Fibroblast of skin of abdomen (primary cell): ENCODE measurements at places on chromosomes 2 and 18.

GRCh38 chr18:2979129-2979528 is 33.8 kb downstream of the LPIN2 start:
- peak; percentile 84 for DNase-seq

GRCh38 chr2:49940626-49941025 is 786.3 kb upstream of the FSHR start:
- no peak for DNase-seq

GRCh38 chr2:60317034-60317386 is 236.4 kb downstream of the BCL11A start:
- no peak for DNase-seq

- no peak for DNase-seq
Measured at GRCh38 chr2:9347411-9347881, 75.9 kb downstream of the ITGB1BP1 start.

GRCh38 chr18:69838620-69839411 is 108.9 kb downstream of the CD226 start:
- no peak for DNase-seq

- DNase-seq = no peak
Measured at GRCh38 chr2:239178954-239179353, 221.9 kb downstream of the HDAC4 start.

GRCh38 chr2:8529706-8530277 is 152.1 kb upstream of the ID2 start:
- no peak for DNase-seq

DNA sequence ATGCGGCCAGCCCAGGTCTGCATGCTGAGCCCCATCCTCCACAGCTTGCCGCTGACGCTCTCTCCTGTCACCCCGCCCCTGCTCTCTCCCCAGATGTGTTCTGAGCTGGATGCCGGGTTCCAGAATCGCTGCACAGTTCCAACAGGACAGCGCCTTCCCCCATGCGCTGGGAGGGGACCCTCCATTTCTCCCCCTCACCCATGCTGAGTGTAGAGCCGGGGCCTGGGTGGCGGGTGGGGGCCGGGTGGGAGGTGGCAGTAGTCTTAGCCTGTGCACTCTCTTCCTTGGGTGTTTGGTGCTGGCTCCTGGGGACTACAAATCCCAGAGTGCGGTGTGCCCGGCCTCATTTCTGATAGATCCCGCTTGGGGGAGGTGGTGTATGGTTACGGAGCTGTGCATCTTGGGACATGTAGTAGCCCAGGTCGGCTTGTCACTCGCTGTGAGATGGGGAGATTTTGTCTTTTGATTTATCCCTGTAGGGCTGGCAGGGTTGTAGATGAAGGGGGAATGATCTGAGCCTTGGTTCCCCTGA is 6.8 kb downstream of the DNAJB2 start:
- peak; percentile 76 for DNase-seq

DNA sequence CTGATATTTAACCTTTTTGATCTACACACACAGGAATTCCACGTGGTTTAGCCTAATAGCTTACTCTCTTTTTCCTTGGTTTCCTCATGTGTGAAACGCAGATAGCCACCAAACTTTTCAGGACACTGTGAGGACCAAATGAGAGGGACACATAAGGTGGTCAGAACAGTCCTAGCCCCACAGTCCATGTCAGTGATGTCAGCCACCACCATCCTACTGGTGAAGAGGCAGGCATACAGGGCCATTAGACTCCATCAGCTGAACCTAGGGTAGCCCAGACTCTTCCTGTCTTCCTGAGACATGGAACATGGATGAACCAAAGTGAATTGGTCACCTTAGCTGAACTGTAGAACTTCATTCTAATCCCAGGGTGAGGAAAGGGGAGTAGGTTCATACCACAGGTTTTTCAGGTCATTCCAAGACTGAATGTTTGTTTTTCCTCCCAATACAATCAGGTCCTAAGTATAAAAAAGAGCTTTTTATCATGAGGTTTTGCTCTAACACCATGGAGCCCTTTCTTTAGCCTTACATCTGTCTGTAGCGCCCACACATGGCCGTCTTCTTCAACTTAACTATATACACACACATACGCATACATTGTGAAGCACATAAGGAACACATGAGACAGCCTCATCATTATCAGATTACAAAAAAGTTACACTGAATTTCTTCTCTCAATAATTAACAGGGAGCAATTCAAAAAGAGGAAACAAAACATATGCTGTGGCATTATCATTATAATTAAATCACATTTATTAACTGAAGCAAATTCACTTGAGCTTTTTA is 18.5 kb upstream of the NFE2L2 start:
- no peak for DNase-seq

- peak; percentile 59 for DNase-seq
Measured at GRCh38 chr2:183868707-183869106, 729.6 kb upstream of the ZNF804A start.

DNA sequence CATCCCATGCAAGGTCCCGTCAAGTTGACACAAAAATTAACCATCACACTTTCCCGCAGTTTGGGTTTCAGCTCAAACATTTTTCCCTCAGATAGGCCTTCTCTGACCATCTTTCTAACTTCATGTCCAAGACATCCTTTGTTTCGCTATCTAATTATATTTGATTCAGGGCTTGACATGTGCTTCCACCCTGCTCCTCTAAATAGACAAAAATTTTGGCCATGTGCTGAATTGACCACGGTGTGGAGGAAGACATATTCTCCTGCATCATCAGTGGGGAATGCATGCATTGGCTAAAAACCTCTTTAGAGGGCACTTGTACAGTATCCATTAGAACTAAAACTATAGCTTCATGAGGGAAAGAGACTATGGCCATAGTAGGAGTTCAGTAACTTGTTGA is 81.2 kb downstream of the PLCL1 start:
- peak; percentile 30 for DNase-seq

DNA sequence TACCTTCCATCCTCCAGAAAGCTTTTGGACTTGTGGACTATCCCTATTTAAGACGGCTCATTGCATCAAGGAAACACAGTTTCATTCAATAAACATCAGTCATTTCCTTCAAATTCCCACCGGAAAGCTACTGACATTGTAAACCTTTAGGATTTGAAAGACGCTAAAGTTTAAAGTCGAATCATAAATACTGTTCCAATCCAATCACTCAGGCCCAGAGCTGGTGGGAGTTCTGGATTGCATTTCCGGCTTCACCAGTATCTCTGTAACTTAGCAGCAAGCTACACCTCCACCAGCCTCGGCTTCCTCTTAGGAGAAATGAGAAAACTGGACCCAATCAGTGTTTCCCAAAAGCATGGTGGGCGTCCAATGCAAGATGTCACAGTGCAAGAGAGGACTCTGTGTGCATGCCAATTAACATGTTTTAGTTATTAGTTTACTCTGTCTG is 1.6 kb downstream of the WDFY1 start:
- peak; percentile 63 for DNase-seq

DNA sequence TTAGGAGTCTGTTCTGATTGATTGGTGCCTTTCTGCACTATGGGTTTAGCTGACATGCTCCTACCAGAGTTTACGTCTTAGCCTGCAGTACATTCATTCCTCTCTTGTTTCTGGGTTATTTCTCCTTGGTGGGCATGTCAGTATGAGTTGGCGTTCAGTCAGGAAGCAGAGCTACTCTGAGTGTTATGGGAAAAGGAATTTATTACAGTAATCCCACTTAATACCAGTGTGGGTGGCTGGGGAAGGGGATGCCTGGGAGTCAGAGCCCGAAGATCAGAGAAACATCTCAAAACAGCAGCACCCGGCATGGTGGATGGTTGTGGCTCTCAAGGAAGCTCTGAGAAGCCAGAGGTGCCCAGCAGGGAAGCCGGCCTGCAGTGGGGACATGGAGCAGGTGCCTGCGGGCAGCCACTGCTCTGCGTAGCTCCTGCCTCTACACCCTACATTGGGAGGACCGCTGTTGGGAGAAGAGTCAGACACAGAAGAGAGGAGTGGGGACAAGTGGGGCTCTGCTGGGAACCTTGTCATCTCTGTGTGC is 48.9 kb downstream of the RAB31 start:
- DNase-seq = peak; percentile 60

DNA sequence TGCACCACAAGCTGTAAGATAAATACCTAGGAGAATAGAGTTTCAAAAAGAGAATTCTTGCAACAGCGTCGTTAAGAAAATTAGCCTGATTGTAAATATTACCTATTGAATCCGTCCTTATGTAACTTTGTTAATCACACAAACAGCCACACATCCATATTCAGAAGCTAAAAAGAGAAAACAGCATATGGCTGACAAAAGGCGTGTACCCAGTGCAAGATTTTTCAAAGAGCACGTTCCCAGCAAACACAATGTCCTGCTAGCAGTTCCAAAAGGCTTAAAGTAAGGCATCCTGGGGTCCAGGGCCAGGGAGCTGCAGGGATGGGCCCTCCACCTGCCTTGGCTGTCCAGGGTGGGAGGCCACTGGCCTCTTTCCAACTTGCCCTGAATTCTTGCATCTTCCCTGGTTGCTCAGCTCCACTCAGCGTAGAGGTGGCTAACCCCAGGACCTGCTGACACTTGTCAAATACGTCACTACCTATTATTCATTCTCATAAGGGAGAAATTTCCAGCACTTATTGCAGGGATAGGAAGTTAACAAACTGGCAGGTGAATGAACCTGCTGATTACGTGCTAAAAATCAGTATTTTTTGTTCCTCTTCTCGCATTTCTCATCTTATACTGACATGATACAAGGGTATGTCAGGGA is 102.1 kb upstream of the NEDD4L start:
- no peak for DNase-seq

DNA sequence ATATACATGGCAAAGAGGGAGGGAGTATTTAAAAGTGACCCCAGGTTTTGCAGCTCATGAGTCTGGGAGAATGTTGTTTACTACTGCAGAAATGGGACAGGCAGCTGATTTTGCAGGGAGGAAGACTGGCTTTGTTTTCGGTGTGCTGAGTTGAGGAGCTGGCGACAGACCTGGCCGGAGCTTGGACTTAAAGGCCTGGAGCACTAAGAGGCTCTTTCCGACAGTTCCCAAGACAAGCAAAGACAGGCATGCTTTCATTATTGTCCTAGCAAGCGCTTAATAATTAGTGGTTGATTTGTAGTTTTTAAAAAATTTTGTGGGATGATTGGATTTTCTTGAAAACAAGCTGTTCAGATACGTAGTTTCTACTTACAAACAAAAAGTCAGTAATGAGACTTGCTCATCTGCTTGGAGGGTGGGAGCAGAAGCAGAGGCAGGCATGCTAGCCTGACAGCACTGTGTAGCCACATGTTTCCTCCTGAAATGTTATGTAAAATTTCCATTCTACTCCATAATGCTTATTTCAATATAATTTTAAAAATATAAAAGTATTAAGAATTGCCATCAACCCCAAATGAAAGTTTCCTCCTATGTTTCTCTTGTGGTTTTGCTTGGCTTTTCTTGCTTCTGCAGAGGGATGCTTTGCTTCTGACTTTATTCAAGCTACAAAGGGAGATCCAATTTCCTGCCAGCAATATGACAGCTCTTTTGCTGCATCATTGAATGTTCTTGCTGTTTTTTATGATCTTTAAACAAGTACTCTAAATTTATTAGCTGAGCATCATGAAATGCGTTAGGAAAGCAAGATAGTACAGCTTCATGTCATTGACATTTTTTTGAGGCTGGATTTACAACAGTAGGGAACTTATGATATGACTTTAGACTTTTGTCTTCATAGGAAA is 75.8 kb downstream of the PHLPP1 start:
- peak; percentile 58 for DNase-seq

GRCh38 chr2:1936427-1936980 is 192.2 kb upstream of the PXDN start:
- no peak for DNase-seq

GRCh38 chr2:42846932-42847595 is 54.7 kb upstream of the HAAO start:
- DNase-seq = no peak

DNA sequence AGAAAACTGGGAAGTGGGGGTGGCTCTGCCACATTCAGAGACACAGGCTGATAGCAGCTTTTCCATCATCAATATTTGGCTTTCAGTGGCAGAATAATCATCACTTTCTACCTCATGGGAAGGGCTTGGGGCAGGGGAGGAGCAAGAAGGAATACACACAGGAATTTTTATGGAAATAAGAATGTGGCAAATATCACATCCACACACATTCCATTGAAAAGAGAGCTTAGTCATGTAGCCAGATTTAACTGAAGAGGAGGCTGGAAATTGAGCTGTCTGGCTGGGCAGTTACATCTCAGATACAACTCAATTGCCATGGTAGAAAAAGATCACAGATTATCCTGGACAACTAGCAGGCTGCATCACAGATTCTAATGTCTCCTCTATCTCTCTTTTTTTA is 1474.0 kb upstream of the ACVR2A start:
- DNase-seq = peak; percentile 73

- DNase-seq = no peak
Measured at GRCh38 chr18:49368876-49369440, 91.5 kb downstream of the DYM start.

- no peak for DNase-seq
Measured at GRCh38 chr18:43588838-43589237, 311.5 kb upstream of the SYT4 start.

GRCh38 chr18:42178376-42179080 is 223.5 kb downstream of the PIK3C3 start:
- DNase-seq = no peak

DNA sequence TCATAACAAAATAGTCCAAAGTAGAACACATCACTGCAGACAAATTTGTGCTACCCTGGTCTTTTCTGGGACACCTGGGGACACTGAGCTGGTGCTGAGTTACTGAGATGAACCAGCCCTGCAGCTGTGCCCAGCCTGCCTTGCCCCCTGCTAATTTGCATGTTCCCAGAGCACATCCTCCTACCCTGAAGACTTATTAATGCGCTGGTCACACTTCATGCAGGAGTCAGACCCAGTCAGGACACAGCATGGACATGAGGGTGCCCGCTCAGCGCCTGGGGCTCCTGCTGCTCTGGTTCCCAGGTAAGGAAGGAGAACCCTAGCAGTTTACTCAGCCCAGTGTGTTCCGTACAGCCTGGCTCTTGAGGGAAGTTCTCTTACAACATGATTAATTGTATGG is 1518.3 kb downstream of the RPIA start:
- no peak for DNase-seq

DNA sequence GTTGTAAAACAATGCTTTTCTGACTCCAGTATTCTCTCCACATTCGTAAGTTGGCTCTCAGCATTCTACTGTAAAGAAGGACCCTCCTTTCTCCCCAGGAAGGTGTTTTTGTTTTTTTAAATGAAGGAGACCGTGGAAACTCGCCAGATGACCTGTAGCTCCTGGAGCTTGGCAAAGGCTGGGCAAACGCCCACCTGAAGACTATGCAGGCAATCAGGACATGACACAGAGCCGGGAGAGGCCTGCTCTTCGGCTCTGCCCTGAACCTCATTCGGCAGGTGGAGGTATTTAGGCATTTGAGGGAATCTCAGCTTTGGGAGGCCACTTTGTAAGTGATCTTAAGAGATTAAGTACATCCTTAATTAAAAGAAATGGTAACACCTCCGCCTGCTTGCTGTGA is 17.4 kb downstream of the CASP10 start:
- no peak for DNase-seq

- DNase-seq = no peak
Measured at GRCh38 chr18:80232710-80233109, 14.6 kb downstream of the PARD6G start.

- peak; percentile 79 for DNase-seq
Measured at GRCh38 chr18:77207540-77207939, 42.1 kb upstream of the GALR1 start.
